NCI-H1417 (cell line): ENCODE measurements at places on chromosomes 5 and 9.

GRCh38 chr5:148848393-148849031, 22.1 kb downstream of the ADRB2 start:
- no peak for DNase-seq

GRCh38 chr9:108535526-108535925, 320.3 kb downstream of the ACTL7B start:
- peak; percentile 3 for DNase-seq

DNA sequence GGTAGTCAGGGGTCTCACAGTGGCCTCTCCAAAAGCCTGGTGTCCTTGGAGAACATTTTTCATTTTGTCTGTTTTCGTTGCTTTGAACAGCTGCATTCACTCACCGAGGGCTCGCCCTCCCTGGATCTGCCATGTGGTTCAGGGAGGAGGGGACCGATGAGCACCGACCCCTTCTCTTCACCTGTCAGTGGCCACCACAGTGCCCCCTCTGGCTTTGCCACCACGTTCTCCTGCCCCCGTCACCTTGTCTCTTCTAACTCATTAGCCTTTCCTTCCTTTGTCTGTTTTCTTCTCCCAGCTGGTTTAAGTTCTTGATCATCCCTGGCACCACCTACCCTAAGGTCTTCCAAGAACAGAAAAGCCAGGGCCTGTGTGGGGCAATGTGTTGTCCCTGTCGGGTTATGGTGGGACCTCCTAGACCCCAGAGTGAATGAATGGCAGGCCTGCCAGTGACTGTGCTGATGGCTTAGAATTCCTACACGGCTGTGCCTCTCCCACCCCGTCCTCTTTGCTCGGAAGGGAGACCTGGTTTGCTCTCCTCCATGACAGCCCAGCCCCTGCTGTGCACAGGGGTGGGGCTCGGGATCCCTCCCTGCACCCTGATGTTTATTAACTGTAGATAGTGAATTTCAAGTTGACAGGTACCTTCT, 90.0 kb downstream of the ANKRD33B start:
- DNase-seq, result no peak

DNA sequence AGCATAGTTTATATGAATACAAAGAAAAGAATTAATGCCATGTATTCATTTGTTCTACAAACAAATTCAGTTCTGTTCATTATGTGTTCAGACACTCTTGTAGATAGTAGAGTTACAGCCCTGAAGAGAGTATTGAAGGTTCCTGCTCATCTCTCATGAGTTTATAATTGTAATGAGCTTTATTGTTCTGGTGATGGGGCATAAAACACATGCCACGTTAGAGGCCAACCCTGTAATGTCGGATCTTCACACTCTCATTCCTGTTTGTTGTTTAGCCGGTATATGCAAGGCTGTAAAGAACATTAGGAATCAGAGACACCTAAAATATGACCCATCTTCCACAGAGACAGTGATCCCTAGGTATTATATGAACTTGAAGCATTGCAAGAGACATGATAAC, 214.5 kb downstream of the VPS13A start:
- DNase-seq, result no peak

DNA sequence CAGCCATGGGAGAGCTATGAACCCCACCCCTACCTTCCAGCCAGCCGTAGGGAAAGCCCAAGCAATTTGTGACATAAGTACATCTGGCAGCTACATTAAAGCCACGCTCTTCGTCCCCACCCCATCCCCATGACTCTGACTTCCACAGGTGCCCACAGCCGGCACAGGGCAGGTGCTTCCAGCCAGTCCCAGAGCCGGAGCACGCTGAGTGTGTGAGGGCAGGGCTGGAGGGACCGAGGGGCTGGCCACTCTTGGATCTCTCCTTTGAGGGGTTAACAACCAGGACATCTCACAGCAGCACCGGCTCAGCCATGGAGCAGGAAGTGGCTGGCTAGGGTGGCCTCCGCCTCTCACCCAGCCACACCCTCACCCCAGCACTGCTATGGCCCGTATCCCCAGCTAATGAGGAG, 2.4 kb upstream of the FAM78A start:
- DNase-seq, result no peak

DNA sequence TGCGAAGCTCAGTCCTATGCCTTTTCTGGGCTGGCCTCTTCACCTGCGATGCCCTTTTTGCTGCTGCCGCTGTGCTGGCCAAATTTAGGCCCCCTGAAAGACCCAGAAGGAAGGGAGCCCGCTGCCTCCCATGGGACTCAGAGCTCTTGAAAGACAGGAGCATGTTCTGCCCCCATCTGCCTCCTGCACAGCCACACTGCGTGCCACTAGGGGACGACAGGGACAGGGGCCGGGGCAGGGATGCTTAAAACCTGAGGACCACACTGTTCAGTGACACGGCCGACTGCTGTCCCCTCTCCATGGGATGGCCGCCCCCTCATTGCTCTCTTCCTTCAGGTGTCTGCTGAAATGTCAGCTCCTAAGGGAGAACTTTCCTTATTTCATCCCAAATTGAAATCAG, 132.4 kb downstream of the ADAMTS2 start:
- no peak for DNase-seq

GRCh38 chr9:92100237-92100911, 14.8 kb downstream of the SPTLC1 start:
- DNase-seq, result no peak
